ENCODE measurements at places on chromosomes 2 and 18.

DNA sequence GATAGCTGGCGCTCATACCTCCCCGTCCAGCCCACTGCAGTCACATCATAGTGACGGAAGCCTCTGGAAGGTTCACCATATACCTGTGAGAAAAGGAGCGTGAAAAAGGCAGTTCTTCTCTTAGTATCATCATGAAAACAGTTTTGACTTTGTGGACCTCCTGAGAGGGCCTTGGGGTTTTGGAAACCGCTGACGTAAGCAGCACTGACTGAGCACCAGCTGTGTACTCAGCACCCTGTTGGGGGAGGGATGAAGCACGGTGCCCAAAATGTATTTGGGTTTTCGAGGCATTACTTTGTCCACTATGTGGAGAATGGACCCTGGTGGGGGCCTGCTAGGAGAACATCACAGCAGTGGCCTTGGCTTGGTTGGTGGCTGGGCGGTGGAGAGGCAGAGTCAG lies 5.4 kb downstream of the SCLY start:
- DNase-seq, result no peak

DNA sequence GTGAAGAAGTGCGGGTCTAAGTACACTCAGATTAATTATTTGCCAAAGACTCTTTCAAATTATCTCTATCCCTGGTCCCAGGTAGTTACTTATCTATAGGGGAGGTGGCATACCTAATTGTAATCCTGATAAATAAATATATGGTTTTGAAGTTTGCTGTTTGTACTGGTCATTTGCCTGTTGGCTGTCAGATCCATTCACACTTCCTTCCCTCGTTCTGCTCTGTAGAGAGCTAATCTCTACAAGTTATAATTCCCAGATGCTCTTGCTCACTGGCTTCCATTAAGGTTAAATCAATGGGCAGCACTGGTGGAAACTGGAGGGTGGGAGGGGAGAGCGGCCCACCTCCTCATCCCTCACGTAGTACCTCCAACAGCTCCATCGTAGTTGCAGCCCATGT lies 447.1 kb downstream of the TXNL1 start:
- no peak for DNase-seq

- DNase-seq, result no peak
These were observed 16.7 kb downstream of the PLB1 start for GRCh38 chr2:28512607-28512965.

DNA sequence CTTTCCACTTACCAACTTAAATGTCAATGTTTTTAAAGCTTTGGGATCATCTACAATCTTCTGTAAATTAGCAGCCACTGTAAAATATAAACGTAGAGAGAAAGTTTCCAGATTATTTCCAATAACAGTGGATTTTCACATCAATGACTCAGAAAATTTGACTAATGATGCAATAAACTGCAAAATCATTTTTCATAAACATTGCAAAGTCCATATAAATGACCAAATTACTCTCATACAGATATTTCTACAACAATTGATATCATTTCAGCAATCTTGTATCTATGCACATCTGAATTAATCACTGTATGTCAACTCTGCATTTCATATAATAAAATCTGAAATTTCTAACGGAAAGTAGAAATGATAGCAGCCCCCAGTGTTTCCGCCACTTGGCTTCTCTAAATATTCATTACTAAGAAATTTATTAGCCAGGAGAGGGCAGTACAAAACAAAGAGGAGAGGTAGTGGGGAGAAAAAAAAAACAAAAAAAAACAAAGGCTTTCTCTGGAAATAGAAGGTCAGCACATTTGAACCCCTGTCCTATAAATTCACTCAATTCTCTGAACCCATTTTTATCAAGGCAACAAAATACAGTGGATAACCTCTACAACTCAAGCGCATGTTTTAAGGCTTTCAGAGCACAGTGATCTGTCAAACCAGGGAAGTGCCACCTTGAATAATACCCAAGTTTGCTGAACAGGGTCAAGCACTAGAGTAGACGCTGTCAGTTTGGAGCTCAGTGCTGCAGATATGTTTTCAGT lies 282.6 kb downstream of the STK39 start:
- no peak for DNase-seq

- no peak for DNase-seq
These were observed 6.0 kb downstream of the SRBD1 start for GRCh38 chr2:45605116-45605515.

GRCh38 chr18:5771343-5771742 lies 124.0 kb downstream of the TMEM200C start:
- DNase-seq, result no peak

- no peak for DNase-seq
These were observed 158.4 kb downstream of the UBE2E3 start for GRCh38 chr2:181138816-181139215.

DNA sequence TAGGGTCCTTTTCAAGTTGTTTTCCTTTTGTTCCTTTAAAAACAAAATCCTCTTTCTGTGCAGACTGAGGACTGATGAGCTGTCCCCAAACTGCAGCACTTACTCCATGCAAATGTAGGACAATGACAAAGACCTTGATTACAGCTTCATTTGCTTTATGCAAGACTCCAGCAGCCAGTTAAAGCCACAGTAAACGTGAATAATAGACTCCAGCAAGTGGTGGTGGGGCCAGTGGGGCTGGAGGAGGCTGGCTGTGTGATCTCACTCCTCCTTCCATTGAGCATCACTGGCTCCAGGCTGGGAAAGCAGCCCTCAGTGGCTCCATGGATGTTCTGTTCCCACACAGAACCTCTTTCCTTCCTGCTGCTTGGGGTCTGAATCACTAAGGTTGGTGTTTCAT lies 306.0 kb upstream of the CELF4 start:
- no peak for DNase-seq

GRCh38 chr2:30807249-30807648 lies at the start of gene CAPN13:
Gene CAPN13, minus strand, starts transcription at chr2:30807446. Its CDS starts 20,121 bp downstream, at chr2:30787325.
- no peak for DNase-seq

GRCh38 chr2:68565858-68566257 lies 77.5 kb upstream of the PROKR1 start:
- DNase-seq, result no peak

- no peak for DNase-seq
These were observed 15.3 kb upstream of the ID2 start for GRCh38 chr2:8666581-8666980.

DNA sequence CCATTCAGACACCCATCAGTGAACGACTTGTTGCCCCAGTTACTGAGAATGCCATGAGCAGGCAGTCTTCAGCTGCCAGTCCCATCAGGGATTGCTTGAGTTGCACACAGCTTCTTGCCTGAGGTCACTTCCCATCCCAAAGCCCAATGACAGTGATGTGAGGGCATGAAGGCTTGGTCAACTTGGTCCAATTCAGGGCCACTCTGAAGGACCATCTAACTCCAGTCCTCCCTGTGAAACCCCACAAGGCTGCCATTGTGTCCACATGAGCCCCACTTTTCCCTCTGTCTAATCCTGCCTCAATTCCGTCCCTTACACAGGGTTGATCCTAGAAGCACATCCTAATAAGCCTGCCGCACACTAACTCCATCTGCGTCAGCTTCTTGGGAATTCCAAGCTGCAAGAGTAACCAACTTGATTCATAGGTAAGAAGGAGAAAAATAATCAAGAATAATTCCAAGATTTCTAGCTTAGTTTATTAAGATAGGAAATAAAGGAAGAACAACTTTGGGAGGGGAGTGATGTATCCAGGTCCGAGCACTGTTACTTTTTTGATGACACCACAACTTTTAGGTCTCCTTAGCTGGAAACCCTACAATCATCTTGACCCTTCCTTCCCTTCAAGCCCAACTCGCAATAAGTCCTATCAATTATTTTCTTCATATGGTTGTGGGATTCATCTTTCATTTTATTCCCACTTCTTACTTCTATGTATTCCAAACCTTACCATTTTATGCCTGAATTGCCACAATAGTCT lies 110.9 kb downstream of the LRRC30 start:
- no peak for DNase-seq

DNA sequence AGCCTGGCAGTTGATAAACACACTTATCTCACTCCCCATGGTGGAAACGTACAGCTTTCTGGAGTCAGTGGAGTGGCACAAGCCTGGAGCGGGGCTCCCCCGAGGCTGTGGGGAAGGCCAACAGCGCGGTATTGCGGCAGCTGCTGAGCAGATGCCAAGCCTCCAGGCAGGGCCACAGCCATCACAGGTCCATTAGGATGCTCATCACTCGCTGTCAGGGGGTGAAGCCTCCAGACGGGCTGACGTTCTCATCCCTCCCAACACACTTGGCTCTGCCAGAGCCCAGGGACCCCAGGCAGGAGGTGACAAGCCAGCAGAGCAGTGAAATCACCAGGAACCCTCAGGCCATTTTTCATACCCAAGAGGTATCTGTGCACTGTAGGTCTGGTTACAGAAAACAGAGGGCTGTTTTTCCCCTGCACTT lies 529.2 kb upstream of the KLHL29 start:
- DNase-seq, result no peak

- no peak for DNase-seq
These were observed 70.6 kb upstream of the ITGB6 start for GRCh38 chr2:160270571-160271113.

DNA sequence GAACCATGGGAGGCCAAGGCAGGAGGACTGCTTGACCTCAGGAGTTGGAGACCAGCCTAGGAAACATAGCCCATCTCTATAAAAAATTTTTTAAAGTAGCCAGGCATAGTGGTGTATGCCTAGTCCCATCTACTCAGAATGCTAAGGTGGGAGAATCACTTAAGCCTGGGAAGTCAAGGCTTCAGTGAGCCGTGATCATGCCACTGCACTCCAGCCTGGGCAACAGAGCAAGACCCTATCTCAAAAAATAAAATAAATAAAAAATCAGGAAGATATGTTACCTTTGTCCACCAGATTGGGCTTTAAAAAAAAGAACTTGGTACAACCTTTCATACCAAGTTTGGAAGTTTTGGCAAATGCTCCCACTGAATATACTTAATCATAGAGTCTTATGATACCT lies 35.3 kb downstream of the CFAP210 start:
- DNase-seq, result no peak

DNA sequence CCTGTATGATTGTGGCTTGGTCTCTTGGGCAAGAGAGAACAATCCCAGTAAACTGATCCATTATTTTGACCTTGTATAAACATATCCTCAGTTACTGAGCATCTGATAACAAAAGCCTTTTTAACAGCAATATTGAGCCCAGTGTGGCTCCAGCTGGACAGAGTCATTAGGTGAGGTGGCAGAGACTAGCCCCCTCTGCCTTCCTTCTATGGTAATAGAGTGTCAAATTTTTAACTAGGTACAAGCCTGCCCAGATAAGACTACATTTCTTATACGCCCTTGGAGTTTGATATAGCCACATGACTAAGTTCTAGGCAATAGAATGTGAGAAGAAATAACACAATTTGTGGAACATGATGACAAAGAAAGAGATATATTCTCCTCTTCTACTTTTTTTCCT lies 56.2 kb downstream of the HNMT start:
- DNase-seq, result no peak

DNA sequence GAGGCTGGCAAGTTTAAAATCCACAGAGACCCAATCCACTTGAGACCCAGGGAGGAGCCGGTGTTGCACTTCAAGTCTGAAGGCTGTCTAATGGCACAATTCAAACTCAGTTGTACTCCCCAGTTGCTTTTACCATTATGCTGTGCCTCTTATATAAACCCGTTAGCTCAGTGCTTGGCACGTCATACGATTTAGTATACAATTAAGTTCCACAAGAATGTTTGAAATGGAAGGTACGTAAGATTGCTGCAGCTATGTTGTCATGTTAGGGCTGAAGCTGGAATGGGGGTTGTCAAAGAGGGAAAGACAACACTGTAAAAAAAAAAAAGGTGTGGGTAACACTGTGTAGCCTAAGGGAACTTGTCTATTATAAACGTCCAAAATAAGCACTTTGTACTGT lies 30.2 kb downstream of the LIMS1 start:
- DNase-seq, result no peak

GRCh38 chr2:121093692-121094091 lies 191.3 kb downstream of the TFCP2L1 start:
- DNase-seq, result no peak

- DNase-seq, result no peak
These were observed 77.0 kb upstream of the LGALSL start for GRCh38 chr2:64376926-64377325.

- no peak for DNase-seq
These were observed 26.8 kb upstream of the HAAO start for GRCh38 chr2:42819160-42819559.

- DNase-seq, result no peak
These were observed 10.7 kb downstream of the RPL31 start for GRCh38 chr2:101012706-101013181.

DNA sequence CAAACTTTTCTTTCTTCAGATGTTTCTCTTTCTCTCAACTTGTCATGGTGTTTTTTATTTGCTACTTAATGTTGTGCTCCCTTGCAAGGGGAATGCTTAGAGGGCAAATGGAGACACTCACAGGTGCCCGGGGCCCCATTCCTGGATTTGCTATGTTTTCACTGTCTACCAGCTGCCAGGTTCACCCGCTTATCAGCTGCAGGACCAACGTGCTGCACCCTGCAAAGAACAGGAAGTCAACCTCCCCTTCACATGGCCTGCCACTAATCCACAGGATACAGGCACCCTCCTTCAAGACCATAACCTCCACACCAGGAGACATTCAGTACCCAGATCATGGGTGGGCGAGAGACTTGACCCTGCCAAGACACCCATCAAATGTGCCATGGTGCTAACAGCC lies 237.6 kb upstream of the STON1 start:
- no peak for DNase-seq

DNA sequence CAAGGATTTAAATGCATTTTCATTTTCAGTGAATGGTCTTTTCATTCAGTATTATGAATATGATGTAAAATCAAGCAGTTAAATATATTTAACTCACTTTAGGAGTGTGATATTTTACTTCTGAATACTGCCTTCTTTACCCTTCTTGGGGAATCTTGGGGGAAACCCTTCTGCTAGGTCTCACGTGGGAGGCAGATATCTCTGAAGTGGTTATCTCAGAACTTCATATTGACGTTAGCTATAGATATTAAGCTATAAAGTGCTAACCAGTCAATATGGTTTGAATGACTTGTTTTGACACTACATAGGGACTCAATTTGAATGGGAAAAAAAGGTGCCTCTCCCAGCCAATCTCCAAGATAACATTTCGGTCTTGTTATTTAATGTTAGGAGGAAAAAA lies 9.8 kb downstream of the REL start:
- no peak for DNase-seq

- no peak for DNase-seq
These were observed 85.3 kb downstream of the MREG start for GRCh38 chr2:215928086-215928485.

DNA sequence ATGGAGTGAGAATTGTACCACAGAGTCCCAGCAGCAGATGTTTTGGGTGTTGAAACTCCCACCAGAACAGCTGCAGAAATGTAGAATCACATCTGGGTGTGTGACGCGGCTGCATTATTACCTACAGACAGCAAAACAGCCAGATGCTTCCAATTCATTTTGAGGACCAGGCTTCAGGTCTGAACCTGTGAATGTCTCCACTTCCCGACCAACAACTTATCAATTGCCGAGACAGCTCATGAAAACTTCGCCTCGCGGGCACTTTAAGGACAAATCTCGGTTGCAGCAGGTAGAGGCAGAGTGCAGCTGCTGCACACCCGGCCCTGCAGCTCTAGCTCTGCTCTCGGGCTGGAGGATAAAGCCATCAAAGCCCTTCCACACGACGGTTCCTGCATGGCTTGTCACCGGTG lies 202.0 kb downstream of the HRH4 start:
- DNase-seq, result no peak
